ENCODE measurements at places on chromosomes 3 and 15.

DNA sequence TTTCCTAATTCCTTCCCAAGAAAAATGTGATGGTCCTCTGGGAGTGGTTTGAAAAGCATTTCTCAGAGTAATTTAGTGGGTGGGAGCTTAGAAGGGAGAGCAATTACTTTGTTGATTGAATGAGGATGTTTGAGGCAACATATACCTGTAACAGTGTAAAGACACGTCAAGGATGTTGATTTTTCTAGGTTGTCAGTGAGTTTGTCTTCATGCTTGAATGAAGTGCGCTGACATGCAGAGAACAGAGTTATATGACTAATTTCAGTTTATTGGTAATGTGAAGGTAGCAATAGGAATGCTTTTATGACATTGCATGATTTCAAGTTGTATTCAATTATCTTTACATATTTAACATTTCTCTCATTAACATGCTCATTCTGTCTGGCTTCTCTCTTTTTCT, 286.9 kb downstream of the NFKBIZ start:
- no peak for DNase-seq

DNA sequence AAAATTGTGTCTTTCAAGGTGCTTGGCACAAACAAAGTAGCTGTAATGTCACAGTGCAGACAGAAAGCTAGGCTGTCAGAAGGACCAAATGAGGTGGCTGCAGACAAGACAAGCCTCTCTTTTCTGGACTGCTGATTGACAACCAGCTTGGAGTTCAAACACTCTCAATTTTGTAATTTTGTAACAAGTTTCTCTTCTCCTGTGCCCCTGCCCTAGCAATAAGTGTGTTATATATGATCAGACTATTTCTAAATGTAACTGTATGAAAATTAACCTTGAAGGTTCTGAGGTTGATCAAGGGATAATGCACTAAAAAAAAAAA, 172.0 kb downstream of the P3H2 start:
- DNase-seq, result no peak

GRCh38 chr15:98676586-98677270, 28.4 kb downstream of the IGF1R start:
- no peak for DNase-seq

GRCh38 chr3:99586701-99587100, 51.7 kb upstream of the COL8A1 start:
- DNase-seq, result no peak

GRCh38 chr3:179860275-179861107, 176.2 kb downstream of the PEX5L start:
- DNase-seq, result no peak

DNA sequence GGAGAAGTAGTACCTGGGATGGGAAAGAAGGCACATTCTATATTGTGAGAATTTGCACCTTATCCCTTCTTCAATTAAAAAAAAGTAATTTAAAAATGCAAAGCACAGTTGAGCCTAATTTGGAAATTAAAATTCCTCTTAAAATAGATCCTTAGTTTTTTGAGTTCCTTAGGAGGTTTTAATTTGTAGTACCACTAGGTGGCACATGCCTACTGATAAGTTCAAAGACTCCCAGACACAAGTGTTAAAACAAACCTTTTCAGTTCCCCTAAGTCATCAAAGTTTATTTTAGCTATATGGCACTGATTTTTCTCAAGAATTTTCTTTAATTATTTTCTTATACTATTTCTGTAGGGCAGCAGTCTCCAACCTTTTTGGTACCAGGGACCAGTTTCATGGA, 127.6 kb upstream of the AZI2 start:
- DNase-seq, result peak; percentile 7
